ENCODE measurements at places on chromosomes 6 and 20.

GRCh38 chr6:89611666-89612065 is 26.9 kb downstream of the LYRM2 start:
- DNase-seq: no peak

DNA sequence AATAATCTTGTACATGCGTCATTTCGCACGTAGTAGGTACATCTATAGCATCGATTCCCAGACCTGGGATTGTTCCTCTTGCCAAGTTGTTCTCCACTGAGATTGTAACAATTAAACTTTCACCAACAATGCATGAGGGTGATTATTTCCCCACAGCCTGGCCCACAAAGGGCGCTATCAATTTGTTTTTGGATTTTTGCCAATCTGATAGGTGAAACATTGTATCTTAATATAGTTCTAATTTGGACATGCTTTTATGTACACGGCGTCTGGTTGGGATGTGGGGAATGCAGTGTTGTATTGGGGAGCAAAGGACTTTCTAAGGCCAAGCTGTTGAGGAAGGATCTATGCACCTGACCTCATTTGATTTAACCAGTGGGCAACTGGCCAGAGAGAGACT is 59.5 kb downstream of the VEGFA start:
- no peak for DNase-seq

GRCh38 chr6:86936834-86937218 is 502 bp upstream of the HTR1E start:
- DNase-seq: no peak

DNA sequence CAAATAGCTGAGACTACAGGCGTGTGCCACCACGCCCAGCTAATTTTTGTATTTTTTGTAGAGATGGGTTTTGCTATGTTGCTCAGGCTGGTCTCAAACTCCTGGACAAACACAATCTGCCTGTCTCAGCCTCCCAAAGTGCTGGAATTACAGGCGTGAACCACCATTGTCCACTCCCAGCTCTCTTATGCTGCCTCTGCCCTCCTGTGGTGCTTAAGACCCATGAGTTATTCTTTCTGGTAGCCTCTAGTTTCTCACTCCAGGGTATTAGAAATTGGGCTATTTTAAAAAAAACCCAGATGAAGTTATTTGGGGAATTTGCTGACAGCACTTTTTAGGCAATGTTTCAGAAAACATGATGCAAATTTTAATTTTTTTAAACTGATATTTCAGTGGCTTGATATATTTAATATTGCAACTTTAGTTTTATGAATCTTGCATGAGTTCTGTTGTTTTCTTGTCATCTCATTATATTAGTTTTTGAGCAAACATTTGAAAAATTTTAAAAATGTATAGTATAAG is 114.0 kb upstream of the FOXO3 start:
- DNase-seq: no peak

DNA sequence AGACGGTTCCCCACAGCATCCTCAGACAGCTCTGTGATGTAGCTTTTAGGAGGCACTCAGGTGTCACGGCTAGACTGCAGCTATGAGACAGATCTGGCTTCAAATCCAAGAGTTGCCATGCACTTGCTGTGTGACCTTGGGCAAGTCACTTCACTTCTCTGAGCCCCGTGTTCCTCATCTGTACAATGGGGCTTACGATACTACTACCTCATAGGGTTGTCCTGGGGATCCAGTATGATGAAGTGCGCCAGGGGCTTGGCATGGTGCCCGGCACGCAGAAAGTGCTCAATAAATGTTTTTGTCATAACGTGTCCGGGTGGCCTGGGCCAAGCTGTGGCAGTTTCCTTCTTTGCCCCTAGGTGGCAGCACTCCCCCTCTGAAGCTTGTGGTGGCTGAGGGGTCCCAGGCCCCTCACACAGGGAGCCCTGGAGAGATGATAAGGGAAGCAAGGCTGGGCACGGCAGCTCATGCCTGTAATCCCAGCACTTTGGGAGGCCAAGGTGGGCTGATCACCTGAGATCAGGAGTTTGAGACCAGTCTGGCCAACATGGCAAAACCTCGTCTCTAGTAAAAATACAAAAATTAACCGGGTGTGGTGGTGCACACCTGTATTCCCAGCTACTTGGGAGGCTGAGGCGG is 19.1 kb upstream of the CHMP4B start:
- DNase-seq: peak; percentile 33

DNA sequence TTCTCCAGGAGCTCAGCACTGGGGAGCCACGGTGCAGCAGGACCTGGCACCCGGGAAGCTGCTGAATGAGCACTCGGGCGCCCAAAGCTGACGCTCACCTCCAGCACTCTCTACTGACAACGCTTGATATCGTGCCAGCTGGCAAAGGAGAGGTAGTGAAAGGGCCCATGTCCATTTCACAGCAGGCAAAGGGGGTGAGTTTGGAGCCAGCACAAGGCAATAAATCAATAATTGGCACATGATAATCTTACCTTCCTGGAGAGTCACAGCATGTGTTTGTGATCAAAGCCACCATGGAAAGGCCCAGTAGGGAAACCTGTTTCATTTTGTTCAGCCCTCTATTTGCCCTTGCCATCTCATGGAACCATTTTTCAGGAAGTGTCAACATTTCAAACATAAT is 23.3 kb upstream of the SMIM26 start:
- no peak for DNase-seq

GRCh38 chr6:158157064-158157764 is 10.8 kb downstream of the SERAC1 start:
- DNase-seq: no peak

- DNase-seq: no peak
Observed at GRCh38 chr20:57051096-57051495, 215.3 kb downstream of the BMP7 start.

DNA sequence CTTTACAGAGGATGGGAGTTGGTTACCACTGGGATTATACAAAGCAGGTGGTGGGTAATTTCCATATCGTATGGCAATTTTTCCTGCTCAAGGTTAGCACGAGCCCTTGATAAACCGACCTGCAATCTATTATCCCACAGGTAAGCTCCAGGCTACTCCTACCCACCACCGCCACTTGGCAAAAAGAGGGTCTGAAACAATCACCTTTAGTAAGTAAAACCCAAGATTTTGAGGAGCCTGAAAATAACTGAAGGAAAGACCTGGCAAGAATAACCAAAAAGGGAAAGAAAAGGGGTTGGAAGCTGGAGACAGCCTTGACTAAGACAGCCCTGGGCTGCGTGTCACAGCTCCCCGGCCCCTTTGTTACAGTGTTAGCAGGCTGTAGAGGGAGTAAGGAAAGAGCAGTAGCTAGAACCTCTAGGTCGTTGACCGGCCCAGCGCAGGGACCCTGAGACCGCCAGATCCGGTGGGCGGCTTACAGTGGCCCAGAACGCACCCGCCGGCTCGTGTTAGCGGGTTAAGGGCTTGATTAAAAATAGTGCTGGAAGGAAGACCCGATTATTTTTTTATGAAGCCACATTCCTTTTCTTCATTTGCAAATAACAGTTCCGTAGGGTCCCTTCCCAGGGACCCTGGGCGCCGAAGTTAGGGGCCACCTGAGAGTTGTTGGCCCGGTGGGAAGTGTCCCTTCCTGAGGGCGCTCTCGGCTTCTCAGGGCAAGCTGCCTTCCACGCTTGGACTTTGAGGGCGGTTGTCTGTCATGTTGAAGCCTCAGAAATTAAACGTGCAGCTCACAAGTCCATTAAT is 30.5 kb downstream of the TFAP2B start:
- no peak for DNase-seq

DNA sequence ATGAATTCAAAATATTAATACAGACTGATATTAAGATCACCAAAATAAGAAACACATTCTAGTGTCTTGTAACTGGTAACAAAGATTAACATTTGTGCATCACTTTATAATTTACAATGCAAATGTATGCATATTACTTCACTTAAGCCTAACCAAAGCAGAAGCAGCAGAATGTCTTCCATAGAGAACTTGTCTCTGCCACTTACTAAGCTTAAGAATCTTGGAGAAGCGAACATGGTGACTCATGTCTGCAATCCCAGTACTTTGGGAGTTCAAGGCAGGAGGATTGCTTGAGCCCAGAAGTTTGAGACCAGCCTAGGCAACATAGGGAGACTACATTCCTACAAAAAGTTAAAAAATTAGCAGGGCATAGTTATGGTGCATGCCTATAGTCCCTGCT is 18.8 kb downstream of the AK9 start:
- DNase-seq: no peak

DNA sequence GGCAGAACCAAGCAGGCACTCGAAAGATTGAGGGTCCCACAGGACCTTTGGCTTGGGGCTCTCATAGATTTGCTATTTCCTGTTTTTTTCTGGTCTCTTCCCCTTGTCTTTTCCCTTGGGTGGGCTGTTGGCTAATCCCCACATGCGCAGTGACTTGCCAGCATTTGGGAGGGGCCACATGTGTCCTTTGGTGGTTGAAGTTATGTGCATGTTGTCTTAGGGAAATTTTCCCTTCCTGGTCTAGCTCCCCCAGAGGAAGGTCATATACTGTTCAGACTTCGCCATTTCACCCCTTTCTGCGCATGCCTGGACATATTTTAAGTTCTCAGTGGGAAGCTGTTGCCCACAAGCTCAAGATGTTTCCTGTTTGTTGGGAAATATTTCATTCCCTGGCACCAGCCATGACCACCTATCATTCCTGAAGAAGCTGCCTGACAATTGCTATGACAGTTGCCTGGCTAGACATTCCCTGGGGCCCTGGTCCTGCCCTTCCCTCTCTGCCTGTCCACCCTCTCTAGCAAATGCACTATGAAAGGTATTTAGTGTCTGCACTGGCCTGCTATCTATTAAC is 156.2 kb upstream of the THBS2 start:
- no peak for DNase-seq

- DNase-seq: no peak
Observed at GRCh38 chr20:62316331-62317166, 13.8 kb downstream of the ADRM1 start.

- no peak for DNase-seq
Observed at GRCh38 chr6:99867026-99867425, 127.0 kb downstream of the MCHR2 start.

DNA sequence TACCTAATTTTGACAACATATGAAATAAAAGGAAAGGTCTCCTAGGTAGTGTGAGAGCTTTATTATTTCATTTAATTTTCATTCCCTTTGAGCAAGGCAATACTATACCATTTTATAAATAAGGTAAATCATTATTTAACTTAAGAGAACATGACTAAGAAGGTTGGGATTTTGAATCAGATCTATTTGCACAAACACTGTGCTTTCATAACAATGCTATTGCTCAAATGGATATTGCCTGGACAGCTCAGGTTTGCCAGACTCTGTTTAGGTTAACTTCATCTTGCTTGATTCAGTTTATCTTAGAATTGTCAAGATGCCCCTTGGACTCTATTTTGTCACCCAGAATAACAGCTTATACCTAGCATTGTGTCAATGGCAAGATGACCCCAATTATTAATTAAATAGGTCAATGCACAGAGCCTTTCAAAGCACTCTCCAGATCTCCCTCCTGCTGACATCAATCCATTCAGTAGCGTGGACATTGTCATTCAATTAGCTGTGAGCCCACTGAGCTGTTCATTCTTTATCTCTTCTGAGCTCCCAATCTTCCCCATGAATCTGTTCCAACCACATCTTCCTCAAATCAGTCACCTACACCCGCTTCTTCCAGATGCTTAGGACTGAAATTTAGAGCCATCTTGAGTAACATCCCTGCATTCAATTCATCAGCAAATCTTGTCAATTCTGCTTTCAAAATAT is 42.1 kb upstream of the TMEM30A start:
- no peak for DNase-seq

DNA sequence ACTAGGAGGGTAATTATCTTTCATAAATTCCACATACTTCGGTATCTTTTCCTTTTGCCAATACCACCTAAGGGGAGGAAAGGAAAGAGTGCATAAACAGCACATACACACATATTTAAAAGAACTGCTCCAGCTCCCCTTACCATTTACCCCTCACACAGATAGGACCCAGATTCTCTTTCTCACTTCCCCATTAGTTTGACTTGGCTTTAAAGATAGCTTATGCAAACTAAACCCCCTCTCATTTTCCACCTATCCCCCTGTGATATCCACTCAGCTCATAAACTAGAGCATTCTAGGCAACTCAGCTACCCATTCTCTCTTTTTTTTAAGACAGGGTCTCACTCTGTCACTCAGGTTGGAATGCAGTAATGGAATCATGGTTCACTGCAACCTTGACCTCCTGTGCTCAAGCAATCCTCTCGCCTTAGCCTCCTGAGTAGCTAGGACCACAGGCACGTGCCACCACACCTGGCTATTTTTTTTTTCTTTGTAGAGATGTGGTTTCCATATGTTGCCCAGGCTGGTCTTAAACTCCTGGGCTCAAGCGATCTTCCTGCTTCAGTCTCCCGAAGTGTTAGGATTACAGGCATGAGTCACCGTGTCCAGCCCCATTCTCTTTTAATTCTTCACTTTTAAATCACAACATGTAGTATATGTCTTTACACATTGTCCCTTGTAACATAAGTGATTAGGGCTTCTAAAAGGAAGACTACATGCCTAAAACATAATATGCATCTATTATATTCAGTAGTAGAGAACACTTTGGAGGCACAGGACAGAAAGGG is 4.0 kb downstream of the FUCA2 start:
- no peak for DNase-seq

DNA sequence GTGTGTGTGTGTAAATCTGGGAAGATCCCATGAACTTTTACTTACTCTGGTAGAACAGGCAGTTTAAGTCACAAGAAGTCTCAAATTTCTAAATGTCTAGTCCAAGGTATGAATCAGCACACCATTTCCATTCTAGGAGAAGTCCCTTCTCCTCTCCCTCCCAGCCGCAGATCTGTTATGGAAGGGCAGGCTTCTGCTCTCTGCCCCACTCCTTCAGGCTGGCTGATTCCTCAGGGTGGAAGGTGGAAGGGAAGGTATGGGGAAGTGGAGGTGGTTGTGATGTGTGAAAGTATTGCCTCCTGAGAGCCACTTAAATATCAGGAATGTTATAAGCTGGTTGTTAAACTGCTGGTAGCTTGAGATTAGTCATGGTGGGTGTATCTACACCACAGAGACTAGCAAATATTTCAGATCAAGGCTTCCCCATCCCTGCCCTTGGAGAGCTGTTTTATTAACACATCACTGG is 44.5 kb upstream of the LAMA4 start:
- no peak for DNase-seq

GRCh38 chr20:36483919-36484808 is 57.2 kb upstream of the MYL9 start:
- DNase-seq: no peak

DNA sequence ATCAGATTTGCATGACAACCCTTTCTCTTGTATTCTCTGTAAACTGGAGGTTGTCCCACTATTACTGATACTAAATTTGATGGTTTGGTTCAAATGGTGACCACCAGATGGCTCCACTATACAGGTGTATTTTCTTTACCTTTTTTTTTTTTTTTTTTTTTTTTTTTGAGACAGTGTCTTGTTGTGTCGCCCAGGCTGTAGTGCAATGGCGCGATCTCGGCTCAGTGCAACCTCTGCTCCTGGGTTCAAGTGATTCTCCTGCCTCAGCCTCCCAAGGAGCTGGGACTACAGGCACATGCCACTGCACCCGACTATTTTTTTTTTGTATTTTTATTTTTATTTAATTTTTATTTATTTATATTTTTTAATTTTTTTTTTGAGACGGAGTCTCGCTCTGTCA is 6.6 kb upstream of the WTAP start:
- peak; percentile 45 for DNase-seq

Measured in tongue (tissue), 3 donors.